NCI-H1930 (cell line): ENCODE measurements at places on chromosomes 4 and X.

GRCh38 chr4:101292901-101293300 lies 54.4 kb downstream of the PPP3CA start:
- no peak for DNase-seq

GRCh38 chrX:26822448-26822847 lies 606.5 kb downstream of the MAGEB5 start:
- no peak for DNase-seq

GRCh38 chr4:84218031-84218430 lies 281.1 kb downstream of the NKX6-1 start:
- no peak for DNase-seq

- DNase-seq, result no peak
Measured at GRCh38 chr4:38189445-38189844, 229.2 kb downstream of the PTTG2 start.

GRCh38 chrX:49237060-49237459 lies 1.8 kb downstream of the CCDC22 start:
- no peak for DNase-seq
